ENCODE measurements at places on chromosomes 3 and 15.

GRCh38 chr3:107954845-107955244 is 136.0 kb downstream of the CD47 start:
- no peak for DNase-seq

DNA sequence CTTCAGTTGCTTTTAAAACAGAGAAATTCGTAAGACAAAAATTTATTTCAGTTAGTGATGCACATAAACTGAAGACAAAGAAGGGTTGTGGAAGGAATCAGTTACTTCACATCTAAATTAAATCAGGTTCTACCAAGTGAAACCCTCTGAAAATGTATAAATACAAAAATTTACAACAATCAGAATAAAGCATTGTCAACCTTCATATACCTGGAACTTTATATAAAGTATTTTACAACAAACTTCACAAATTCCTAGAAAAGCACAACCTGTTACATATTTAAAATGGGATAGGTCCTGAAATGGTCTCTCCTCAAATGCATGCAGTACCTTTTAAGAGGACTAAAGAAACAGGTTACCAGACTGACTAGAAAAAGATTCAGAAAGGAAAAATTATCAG is 26.9 kb downstream of the ATOSA start:
- DNase-seq, result no peak

DNA sequence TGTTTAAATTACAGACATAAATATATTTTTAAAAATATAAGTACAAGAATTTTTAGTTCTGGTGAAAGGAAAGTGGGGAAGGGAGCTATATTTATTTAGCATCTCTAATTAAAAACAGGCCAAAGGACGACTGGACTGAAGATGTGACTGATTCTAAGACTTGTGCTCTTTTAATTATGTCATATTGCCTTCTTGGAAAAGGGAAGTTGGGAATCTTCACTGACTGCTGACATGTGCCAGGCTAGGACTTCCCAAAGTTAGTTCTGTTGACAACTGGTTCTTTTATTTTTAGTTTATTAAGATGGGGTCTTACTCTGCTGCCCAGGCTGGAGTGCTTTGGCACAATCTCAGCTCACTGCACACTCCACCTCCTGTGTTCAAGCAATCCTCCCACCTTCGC is 13.5 kb downstream of the CNOT10 start:
- no peak for DNase-seq

DNA sequence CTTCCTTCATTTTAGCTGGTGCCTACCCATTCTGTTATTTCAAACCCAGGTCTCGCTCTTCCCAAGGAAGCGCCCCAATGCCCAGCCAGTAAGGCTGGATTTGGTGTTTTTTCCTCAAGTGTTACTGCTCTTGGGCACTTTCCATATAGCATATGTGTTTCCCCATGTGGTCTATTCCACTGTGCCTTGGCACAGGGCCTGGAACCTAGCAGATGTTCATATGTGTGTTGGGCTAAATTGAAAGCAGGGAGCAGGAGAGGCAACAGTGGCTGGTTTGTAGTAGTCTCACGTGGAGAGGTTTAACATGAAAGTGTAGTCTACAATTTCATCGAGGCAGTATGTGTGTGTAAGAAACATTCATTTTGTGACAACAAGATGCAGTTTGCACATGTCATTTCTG is 48.2 kb upstream of the TEX264 start:
- no peak for DNase-seq

GRCh38 chr15:31377030-31377429 is 50.4 kb downstream of the KLF13 start:
- DNase-seq, result no peak

- DNase-seq, result no peak
Observed at GRCh38 chr3:73291541-73291940, 230.1 kb downstream of the EBLN2 start.

DNA sequence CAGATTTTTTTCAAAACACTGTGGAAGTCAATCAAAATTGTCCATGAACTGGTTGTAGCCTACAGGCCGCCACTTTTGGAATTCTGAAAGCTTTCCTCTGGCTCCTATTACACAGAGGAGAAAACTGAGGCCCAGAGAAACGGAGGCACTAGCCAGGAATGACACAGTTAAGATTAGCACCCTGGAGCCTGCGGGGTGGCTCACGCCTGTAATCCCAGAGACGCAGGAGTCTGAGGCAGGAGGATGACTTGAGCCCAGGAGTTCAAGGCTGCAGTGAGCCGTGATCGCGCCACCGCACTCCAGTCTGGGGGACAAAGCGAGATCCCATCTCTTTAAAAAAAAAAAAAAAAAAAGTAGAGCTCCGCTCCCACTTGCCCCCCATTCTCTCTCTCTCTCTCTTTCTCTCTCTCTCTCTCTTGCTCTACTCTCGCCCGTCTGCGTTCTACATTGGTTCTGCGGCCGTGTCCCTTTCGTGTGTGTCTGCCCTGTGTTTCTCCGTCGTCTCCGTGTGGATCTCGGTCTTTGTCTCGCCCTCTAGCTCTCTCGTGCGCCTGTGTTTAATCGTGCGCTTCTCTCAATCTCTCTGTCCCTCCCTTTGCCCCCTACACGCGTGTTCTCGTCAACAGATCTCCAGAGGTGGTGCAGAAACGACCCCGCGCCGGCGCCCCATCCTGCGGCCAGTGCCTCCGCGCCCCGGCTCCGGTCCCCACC is 512 bp upstream of the TRH start:
- DNase-seq, result no peak
